ENCODE measurements at places on chromosomes 7 and 10.

- no peak for DNase-seq
These were observed 231.8 kb upstream of the FOXP2 start for GRCh38 chr7:114182837-114183236.

DNA sequence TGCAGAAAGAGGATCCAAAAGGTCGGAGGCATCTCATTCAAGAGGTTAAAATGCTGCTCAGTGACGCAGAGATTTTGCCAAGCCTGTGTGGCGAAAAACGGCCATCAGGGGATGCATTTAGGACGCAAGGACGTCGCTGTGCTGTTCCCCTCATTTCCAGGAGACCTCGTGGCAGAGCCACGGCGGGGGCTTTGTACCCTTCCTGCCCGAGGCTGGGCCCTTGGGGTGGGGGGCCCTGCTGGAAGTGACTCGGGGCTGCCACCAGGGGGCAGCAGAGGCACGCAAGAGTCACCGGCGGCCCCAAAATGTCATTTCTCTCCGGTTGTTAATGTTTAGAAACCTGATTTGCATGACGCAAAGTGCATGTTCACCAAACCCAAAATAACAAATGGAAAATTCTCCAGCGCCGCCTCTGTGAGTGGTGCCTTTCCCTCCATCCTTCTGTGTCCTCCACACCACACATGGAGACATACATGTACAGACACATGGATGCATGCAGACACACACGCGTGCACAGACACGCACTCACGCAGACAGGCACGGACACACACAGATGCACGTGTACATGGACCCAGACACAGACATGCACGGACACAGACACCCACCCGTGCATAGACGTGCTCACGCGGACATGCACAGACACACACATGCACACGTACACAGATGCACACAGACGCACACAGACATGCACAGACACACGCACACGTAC lies 51.0 kb upstream of the NKX6-2 start:
- DNase-seq = no peak

DNA sequence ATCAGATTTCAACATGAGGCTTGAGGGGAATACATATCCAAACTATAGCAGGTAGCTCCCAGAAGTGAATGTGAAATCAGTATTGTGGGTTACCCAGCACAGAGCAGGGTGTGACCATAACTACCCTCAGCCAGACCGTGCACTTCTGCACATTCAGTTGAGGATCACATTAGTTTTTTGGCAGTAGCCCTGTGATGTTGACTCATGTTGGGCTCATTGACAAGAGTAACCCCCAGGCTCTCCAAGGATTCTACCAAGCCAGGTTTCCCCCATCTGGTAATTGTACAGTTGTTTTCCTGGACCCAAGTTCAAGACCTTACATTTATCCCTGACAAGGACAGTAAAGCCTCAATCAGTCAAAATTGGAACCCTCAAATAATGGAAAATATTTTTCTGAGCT lies 11.7 kb upstream of the CPA4 start:
- no peak for DNase-seq

GRCh38 chr7:20742913-20743312 lies 43.8 kb downstream of the SP8 start:
- no peak for DNase-seq

- DNase-seq = no peak
These were observed 53.1 kb upstream of the COL13A1 start for GRCh38 chr10:69748621-69749020.

GRCh38 chr10:3516234-3516922 lies 268.6 kb downstream of the KLF6 start:
- no peak for DNase-seq

DNA sequence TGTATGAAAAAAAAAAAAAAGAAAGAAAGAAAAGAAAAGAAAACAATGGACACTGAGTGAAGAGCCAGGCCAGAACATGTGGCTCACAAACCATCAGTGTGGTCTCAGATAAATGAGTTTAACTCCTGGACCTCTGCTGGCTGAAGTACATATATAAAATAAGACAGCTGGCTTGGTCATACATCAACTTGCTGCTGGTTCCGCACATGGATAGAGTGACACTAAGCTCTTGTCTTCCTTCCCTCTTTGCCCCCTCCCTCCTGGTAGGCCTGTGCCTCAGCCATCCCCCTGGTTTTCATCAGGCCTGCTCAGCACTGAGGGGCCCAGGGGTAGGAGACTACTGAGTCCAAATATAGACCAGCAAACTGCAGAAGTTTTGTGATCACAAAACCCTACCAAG lies 58.1 kb upstream of the DGKI start:
- no peak for DNase-seq

DNA sequence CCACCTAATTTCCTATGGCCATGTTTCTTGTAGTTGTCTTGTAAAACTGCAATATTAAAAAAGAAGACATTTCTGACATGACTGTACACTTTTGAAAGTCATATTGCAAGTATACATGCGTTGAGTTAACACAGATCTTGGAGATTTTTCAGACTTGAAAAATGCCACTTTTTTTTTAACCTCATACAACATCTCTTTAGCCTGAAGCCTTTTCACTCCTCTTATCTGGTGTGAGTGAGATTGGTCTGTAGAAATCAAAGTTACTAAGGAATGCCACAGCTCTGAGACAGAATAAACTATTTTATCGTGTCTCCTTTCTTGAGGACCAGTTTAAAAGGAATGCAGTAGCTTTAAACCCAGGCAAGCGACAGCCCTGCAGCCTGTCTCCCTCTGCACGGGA lies 43.9 kb upstream of the NEUROD6 start:
- no peak for DNase-seq

GRCh38 chr10:21494191-21495001 lies 31.1 kb downstream of the SKIDA1 start:
- DNase-seq = no peak

- no peak for DNase-seq
These were observed 172.4 kb downstream of the CDCA7L start for GRCh38 chr7:21773326-21773725.

GRCh38 chr10:31707093-31708039 lies 221.3 kb downstream of the ARHGAP12 start:
- peak; percentile 94 for DNase-seq

DNA sequence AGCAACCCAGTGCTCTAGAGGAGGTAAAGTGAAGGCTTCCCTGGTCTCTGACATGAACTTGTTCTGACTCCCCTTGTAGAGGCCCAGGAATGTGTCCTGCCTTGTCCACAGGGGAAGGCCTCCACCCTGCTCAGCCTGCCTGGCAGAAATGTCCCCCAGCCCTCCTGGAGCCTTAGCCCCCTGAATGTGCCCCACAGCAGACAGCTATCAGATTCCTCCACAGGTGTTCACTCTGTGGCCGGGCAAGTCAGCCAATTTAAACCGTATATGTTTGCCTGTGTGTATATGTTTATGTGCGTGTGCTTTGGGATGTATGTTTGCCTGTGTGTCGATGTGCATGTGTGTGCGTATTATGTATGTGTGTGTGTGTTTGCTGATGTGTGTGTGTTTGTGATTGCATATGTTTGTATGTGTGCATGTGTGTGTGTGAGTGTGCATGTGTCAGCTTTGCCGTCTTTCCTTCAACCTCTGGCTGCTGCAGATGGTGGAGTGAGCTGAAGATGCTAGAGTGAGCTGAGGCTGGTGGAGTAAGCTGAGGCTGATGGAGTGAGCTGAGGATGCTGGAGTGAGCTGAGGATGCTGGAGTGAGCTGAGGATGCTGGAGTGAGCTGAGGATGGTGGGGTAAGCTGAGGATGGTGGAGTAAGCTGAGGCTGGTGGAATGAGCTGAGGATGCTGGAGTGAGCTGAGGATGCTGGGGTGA lies 68.9 kb upstream of the ANTXRL start:
- DNase-seq = no peak

DNA sequence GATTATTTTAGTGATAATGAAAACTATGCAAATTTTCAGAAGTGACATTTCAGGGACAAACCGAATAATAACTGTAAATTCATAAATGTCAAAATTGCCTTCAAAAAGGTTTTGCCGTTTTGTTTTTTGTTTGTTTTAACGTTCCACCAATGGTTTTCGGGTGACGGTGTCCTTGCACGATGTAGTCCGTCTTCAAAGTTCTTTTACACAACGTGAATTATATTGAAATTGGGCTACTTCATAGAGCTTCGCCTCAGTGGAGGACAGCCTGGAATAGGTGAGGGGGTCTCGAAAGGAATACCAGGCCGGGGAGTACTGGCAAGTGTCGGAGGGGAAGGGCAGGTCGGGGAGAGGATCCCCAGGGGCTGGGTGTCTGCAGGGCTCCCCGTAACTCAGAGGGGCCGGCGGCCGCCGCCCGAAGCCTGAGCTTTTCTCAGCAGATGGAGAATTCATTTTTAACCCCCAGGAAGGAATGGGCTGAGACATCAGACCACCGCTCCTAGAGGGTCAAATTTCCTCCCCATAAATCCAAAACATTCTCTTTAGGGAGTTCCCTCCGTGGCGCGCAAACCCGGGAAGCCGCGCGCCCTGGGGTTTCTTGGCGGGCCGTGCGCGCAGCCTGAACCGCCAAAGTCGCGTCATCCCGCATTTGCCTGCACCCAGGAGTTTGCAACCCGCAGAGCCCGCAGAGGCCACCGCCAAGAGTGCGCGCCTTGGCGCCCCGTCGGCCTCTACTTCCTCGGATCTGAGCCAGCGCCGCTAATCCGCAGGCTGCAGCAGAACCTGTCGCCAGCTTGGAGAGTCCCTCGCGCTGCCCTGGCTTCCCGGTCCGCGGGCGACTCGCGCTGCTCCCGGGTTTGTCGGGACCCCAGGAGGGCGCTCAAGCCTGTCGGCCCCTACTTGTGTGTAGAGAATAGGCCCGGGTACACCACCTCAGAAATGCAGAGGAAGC lies 17.3 kb upstream of the EVX1 start:
- DNase-seq = no peak

- no peak for DNase-seq
These were observed 1.9 kb downstream of the H2BK1 start for GRCh38 chr7:151208253-151208862.

GRCh38 chr10:110190170-110190569 lies 17.2 kb upstream of the MXI1 start:
- DNase-seq = no peak

DNA sequence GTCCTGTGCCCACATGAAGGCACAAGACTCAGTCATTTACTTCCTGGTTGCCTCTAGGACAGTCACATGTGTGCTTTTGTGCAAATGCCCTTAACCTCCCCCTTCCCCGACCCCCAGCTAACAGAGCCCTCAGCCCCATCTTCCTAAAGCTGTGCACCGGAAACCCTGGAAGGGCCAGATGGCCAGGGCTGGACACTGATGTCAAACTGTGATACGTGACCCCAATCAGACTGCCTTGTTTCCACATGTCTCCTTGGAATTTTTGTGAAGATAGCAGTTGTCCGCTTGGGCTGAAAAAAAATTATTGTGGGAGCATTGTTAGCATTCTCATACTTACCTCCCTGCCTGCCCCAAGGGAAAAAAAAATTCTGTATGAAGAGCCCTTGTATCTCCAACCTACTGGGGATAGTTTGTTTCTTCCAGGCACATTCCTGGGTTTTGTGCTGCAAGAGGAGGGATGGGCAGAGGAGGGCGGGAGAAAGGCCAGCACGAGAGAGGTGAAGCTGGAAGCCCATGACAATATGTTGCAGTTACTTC lies 17.0 kb upstream of the ADAM12 start:
- no peak for DNase-seq

GRCh38 chr7:25580141-25580540 lies 351.9 kb upstream of the NPVF start:
- no peak for DNase-seq

DNA sequence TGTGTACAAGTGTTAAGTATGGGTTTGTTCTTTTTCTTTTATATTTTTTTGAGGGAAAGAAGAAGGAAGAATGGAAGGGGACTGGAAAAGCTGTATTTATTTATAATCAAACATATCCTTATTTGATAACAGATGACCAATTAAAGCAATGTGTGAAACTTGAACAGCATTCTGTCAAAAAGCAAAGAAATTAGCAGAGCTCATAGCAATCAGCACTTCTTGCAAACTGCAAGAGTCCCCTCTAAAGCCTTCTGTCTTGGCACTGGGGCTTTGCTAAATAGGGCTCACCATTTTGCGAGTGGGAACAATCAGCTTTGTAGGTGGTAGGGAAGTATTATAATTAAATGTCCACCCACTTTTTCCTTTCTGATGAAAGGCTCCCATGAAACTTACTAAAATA lies 164.9 kb upstream of the LRRTM3 start:
- DNase-seq = no peak

DNA sequence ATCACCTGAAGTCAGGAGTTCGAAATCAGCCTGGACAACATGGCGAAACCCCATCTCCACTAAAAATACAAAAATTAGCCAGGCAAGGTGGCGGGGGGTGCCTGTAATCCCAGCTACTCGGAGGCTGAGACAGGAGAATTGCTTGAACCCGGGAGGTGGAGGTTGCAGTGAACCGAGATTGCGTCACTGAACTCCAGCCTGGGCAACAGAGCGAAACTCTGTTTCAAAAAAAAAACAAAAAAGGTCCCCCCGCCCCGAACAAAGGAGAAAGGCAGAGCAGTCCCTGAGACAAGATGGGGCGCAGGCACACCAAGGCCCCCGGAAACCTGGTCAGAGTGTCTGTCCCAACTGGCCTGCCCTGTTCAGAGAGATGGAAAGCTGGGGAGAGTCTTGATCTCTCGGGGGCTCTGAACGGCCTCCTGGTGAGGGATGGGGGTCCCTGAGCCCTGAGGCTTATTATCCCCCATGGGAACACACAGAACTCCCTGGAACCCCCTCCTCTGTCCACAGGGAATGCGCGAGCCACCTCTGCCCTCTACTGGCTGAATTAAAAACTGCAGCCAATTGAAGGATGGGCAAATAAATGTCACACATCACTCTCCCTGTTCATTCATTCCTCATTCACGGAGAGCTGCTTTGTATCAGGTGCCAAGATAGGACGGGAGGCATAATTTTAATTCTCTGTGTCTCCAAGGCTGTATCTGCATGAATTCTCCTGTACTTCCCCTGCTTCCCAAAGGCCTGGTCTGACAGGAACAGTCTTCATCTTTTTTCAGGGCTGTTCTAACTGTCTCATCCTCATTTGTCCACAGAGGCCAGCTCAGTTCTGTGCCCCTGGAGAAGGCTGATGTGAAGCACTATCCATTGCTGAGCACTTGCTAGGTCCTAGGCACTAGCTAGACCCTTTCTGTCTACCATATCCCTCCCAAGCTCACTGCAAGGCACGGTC lies 28.9 kb downstream of the MAT1A start:
- DNase-seq = peak; percentile 42

DNA sequence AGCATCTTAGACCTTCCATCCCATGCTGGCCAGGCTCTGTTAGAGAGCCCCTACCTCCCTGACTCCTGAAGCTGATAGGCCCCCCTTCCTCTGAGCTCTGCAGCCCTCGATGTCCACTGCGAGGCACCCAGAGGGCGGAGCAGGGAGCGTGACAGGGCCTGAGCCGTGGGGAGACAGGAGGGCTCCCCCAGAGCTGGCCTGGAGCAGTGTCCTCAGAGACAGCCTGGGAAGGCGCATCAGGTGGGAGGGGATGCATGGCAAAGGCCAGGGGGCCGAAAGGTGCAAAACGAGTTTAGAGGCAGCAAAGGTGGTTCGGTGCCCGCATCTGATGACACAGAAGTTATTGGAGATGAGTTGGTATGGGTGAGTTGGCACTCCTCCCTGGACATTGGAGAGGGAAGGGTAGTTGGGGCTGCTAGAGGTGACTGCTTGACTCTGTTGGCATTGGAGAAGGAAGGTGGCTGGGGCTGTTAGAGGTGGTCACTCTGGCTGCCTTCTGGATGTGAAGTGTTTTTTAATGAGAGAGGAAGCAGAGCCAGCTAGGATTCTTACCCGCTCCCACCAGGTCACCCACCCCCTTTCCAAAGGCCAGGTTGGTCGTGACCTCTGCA lies 53.1 kb downstream of the PRF1 start:
- no peak for DNase-seq

All from inflammatory macrophage (primary cell).